DMS79 treated with DMSO at 0.1 percent for 48 hours (cell line): ENCODE measurements at places on chromosomes 13 and 19.

GRCh38 chr13:27401210-27401609 lies 23.2 kb upstream of the GTF3A start:
- no peak for DNase-seq

- peak; percentile 6 for DNase-seq
These were observed 550.1 kb downstream of the DACH1 start for GRCh38 chr13:71316792-71317363.

GRCh38 chr19:44777715-44778347 lies at the start of gene CBLC:
TSS of gene CBLC (plus strand) at chr19:44777890. CDS start at chr19:44777932, 42 bp downstream.
- DNase-seq: peak; percentile 43

- DNase-seq: no peak
These were observed 24.3 kb upstream of the MYDGF start for GRCh38 chr19:4694211-4694987.

DNA sequence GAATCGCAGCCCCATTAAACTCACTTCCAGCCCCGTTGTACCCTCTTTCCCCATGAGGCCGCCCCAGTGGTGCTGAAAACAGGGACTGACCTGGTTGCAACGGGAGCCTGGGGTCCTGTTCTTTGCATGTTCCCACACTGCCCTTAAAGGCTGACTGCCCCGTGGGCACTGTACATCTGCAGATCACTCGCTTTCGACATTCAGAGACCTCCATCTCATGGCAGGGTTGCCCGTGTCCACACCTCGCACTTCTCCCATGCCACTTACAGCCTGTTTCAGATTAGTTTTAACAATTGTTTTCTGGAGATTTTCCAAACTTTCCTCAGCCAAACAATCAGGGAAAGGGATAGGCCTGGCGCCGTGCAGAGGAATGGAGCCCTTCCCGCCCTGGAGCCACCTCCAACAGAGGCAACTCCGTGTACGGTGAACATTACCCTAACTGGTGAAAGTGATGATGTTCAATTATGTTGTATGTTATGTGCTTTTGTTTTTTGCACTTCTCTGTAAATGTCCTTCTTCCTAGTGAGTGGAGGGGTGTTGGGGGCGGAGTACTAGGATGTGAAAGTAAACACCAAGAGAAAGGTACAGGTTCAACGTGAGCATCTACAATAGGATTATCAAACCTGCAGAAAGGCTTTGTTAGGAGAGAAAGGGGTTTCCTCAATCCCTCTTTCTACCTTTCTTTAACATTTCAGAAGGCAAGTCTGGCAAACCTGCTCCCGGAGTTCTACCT lies 262.8 kb downstream of the FOXO1 start:
- no peak for DNase-seq

DNA sequence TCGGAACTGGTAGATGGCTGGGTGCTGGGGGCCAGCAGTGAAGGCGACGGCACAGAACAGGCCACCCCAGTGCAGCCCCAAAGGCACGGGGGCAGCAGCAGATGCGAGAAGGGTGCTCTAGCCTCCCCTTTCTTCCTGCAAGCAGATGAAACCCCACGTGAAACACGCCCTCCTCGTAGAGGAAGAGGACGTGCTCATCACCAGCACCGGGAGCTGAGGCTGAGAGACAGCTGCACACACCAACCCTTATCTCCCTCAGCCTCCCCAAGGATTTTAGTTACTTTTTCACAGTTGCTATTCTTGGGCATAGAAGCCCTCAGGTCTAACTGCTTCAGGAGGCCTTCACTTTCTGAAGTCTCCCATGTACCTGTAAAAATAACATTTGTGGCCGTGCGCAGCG lies 11.9 kb downstream of the ZNF787 start:
- no peak for DNase-seq

DNA sequence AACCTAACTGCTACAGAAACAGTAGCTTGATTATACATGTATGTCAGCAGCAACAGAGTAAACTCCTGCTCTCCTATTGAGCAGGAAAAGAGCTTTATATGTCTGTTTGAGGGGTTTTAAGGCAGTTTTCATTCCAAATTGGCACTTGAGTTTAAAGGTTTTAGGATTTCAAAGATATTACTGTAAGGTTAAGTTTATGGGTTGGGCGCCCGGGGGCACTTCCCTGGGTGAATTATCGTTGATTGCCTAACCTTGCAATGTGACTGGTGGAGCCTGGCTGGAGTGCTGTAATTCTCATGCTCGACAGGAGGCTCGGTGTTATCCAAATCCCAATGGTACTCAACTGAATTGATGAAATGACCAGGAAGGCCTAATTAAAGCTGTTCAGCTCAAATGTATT lies 1586.1 kb downstream of the OLFM4 start:
- no peak for DNase-seq

DNA sequence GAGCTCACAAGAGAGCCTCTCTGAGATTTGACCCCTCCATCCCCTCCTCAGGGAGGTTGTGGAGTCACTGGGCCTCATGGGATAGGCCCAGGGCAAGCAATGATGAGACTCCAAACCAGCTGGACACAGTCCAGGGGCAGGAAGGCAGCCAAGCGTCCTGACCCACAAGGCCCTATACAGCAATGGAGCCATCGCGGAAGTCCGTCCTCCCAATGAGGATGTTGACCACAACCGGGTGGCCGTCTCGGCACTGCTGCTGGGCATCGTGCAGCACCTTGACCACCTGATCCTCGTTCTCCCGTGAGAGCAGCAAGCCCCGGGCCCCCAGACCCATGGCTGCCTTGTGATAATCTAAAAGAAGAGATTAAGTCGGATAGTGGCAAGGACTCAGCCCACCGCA lies 7.9 kb downstream of the SYDE1 start:
- no peak for DNase-seq

DNA sequence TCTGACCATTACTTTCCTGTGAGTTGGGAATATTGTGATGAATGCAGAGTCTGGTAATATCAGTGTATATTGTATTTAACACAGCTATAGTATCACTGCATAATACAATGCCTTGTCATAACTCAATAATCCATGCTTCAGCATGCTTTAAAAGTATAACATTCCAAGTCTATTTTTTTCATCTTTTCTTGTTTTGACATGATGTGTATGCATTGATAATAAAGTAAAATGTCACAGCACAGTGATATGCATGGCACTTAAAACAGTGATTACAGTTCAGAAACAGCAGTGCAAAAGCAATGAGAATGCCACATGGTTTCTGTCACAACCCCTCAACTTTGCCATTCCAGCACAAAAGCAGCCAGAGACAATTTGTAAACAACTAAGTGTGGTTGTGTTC lies 17.8 kb downstream of the KATNAL1 start:
- no peak for DNase-seq
